ENCODE measurements at places on chromosomes 3 and 15.

DNA sequence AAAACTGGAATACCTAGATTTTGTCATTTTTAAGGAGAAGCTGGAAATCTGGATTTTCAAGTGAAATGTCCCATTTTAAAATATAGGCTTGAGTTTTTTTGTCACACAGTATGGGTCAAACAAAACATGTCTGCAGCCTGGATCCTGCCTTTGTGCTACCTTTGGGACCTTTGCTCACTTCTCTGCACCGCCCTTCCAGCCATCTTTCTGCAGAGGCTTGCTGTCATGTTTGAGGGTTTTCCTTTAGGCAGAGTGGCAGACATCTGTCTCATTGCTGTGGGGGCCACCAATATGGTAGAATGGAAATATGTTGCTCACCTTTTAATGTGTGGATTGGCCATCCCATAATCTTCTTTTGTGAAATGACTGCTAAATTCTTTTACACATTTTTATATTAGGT is 136.3 kb downstream of the EEFSEC start:
- no peak for DNase-seq

GRCh38 chr3:31890742-31891469 is 90.2 kb downstream of the OSBPL10 start:
- DNase-seq = no peak

DNA sequence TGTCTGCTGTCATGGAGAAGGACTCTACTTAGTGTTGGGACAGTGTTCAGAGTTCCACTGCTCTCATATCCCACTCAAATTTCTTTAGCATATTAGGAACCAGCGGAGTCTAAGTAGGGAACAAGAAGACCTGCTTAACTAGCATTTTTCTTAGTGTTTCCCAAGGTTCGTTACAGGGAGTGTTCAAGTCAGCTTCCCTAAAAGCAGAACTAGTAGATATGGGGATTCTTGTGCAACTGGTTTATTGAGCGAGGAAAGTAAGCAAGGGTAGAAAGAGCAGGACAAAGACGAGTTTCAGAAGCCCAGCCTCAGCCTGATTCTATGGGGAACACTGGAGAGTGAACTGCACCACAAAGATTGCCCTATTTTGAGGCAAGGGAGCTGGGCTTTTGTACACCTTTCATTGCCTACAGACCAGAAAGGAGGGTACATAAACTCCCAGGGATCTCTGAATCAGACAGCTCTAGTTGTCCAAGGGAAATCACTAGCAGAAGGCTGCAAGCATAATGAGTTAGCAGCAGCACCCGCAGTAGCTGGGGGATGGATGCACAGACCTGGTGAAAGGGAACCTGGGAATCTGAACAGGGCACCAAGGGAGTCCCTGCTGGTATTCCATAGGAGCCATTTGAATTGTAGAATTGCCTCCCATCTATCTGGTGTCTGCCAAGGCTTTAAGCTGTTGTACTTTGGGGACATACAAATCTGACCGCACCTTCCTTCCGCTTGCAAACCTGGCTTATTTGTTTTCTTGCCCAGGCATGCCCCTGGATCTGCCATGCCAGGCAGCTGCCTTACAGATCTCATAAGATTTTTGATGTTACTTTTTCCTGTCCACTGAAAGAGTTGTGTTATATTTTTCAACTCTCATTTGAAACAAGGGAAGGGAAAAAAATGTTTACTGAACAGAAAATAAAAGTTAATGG is 15.1 kb downstream of the CMTM7 start:
- DNase-seq = no peak

- DNase-seq = peak; percentile 20
Observed at GRCh38 chr15:63466378-63467192, 37.8 kb upstream of the USP3 start.

GRCh38 chr3:178297740-178298139 is 238.5 kb upstream of the KCNMB2 start:
- no peak for DNase-seq

- DNase-seq = no peak
Observed at GRCh38 chr15:73120269-73120668, 68.0 kb downstream of the NEO1 start.

DNA sequence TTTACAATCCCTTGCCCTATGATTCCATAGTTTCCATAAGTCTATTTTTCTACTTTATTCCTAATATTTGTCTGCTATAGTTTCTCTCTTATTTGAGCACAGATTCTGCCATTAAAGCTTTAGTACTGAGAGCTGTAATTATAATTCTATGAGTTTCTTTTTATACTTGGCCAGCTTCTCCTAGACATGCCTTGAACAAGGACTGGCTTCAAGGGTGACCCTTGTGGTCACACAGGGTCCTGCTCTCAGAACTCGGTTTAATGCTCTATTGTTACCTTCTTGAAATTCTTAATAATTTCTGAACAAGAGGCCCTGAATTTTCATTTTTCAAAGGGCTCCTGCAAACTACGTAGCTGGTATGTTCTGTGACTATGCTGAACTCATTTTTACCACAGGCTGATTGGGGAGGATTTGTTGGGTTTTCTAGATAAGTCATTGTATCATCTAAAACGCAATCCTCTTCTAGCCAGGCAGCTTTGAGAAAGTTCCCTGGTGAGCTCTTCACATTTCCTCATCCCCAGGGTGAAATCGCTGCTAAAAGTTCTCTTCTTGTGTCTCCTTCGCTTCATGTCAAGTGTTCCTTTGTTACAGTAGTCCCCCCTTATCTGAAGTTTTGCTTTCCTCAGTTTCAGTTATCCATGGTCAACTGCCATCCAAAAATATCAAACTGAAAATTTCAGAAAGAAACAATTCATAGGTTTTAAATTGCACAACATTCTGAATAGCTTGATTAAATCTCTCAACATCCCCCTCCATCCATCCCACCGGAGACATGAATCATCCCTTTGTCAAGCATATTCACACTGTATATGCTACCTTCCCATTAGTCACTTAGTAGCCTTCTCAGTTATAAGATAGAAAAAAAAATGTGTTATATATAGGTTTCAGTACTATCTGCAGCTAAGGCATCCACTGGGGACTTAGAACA is 12.6 kb upstream of the PLCL2 start:
- no peak for DNase-seq
